Endothelial cell (in vitro differentiated cells): ENCODE measurements at places on chromosomes 11 and 22.

GRCh38 chr11:57410287-57410686, 16.6 kb downstream of the SLC43A3 start:
- DNase-seq: no peak

GRCh38 chr22:47853750-47854149, 1091.3 kb downstream of the TBC1D22A start:
- no peak for DNase-seq

DNA sequence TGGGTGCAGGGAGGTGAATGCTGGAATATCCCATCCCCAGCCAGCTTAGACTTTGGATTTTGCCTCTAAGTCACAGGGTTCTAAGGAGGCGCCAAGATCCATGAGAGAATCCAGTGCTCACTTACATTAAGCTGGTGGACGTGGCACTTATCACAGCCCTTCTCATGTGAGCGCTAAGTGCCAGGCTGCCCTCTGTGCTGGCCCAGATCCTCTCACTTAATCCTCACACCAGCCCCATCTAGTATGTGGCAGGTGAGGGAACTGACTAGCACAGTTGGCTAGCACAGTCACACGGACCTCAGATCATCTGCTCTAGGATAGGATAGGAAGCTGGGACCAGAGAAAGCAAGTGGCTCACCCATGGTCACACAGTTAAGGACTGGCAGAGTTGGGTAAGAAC, 3.6 kb downstream of the HMOX1 start:
- DNase-seq: no peak

GRCh38 chr11:2685566-2686359, 14.0 kb downstream of the KCNQ1OT1 start:
- no peak for DNase-seq

- no peak for DNase-seq
These were observed 2.2 kb upstream of the PNPLA3 start for GRCh38 chr22:43921370-43921769.

DNA sequence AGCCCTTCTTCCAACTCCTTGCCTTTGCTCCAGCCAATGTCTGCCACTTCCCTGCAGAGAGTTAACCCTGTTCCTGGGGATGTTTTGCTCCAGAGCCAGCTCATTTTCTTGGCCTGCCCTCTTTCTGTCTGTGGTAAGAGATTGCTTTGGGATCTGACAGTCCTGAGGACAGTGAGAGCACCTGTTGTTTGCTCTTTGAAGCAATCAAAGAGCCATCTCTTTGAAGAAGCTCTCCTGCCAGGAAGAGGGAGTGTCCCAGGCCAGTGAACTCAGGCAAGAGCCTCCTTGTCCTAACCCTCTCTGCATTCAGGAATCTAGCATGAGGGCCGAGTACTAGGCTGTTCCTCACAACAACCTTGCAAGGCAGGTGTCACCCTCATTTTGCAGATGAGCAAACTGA, 42.2 kb downstream of the TRAF6 start:
- DNase-seq: no peak

DNA sequence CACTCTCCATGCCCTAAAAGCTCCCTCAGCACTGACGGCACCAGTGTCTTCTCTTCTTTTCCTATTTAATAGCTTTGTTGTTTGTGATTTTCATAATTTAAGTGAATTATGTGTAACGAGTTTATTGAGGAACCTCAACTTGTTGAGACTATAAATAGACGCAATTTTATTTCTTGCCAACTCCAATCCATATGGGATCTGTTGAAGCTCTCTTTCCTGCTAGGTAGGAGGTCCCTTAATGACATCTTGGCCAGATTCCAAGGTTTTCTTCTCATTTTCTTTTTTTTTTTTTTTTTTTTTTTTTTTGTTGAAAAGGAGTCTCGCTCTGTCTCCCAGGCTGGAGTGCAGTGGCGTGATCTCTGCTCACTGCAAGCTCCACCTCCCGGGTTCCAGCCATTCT, 14.2 kb downstream of the RTL6 start:
- DNase-seq: no peak

GRCh38 chr22:37508431-37508992, 10.7 kb downstream of the CARD10 start:
- DNase-seq: no peak

DNA sequence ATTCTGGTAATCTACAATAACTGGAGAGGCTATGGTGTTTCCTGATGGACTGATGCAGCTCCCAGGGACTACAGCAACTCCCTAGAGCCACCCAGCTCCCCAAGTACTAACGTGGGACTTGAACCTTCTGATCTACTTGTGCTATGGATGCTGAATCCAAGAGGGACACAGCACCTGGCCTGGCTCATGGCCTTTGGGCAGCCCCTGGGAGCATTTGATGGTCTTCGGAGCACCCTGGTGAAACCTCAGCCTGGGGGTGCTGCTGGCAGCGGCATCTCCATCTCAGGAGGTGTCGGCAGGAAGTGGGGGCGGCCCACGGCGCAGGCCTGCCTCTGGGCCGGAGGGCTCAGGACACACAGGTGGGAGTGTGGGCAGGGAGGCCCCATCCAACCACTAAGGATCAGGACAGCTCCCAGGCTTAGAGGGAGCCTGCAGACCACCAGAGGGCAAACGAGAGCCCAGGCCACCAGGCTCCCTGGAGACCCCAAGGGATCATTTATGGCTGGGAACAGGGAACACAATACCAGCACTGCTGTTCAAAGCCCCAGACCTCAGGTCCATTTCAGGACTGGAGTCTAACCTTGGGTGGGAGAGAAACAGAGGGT, 8.7 kb downstream of the EHD1 start:
- DNase-seq: no peak

DNA sequence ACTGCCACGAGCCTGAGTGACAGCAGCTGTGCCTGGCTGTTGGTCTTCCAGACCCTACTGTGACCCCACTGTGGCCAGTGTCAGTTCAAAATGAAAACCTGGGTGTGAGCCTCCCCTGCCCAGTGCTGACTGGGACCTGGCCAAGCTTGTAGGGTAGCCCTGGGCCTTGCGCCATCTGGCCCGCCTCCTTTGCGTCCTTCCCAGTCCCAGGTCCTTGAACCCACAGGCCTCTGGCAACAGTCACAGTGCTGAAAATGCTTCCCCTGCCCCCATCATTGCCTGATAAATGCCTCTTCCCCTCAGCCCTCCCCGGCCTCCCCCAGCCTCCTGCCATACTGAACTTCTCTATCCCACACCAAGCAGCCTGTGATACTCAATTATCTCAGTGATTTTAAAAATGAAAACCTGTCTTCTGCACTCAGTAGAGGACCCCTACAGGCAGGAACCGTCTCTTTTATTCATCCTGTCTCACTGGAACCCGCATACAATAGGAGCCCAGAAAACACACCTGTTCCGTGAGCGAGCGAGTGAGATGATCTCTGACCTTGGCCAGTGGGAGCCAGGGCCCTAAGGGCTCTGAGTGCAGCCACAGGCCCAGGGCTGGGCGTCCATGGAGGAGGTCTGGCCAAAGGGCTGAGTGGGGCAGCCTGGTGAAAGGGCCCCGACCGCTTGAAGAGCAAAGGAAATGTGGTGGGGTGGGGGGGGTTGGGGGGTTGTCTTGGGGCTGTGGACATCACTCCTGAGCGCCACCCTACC, 49.7 kb upstream of the TTLL12 start:
- DNase-seq: no peak

GRCh38 chr11:86688398-86689179, 16.2 kb upstream of the ME3 start:
- DNase-seq: no peak

DNA sequence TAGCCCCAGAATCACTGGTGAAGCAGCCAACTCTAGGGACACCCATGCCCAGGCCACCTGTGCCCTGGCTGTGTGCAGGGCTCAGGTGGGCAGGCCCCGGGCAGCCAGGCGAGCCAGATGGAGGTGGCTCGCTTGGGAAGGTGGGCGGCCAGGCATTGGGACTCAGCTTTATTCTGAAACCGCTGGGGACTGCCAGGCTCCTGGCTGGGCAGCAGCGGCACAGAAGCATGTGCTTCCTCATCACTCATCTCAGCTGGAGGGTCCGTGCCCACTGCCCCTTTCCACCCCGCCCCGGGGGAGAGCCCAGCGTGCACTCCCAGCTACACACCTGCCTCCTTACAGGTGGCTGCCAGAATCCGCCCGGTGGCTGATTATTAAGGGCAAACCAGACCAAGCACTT, 27.1 kb upstream of the SLC22A12 start:
- no peak for DNase-seq

DNA sequence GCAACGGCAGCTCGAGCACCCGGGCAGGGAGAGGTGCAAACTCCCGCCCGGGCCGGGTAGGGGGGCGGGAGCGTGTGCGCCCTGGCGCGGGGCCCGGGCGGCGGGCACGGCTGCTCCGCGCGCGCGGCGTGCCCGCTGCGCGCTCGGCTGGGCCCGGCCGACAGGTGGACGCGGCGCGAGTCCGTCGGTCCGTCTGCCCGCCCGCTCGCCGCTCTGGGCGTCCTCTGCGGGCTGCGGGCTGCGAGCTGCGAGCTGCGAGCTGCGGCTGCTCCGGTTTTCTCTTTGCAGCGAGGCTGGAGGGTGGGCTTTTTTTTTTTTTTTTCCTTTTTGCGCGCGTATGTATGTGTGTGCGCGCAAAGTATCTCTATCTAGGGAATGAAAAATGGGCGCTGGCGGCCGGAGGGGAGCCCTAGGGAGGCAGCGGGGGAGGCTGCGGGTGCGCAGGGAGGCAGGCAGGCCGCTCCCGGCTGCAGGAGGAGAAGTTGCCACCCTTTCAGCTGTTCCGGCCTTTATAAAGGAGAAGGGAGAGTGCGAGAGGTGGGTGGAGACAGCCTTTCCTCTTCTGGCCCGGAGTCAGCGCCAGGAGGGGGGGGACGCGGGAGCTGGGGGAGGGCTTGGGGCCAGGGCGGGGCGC, at the start of gene PDGFB:
Gene PDGFB (minus strand): TSS at position 487 of the 634 bp plus-strand sequence. CDS start 1,019 bp downstream, outside the sequence.
- no peak for DNase-seq

DNA sequence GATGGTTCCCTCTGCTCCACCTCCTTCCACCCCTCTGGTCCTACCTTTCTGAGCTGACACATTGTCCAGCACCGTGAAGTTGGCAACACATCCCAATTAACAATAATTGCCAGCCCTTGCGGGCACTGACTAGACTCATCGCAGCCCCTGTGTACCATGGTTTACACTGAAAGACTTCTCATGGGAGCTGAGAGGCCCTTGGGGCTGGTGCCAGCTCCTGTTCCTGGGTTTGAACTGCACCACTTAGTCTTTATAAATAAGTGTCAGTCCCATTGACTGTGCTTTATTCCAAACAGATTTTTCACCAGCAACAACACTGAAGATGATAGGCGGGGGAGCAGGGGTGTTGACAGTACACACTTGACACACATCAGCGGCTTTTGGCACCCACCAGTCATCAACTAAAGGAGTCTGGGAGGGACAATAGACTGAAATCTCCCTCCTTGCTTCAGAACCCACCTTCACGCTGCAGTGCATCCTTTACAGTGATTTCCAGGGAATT, 447.3 kb downstream of the NTM start:
- no peak for DNase-seq

GRCh38 chr22:49705972-49706352, 121.7 kb downstream of the BRD1 start:
- DNase-seq: no peak

DNA sequence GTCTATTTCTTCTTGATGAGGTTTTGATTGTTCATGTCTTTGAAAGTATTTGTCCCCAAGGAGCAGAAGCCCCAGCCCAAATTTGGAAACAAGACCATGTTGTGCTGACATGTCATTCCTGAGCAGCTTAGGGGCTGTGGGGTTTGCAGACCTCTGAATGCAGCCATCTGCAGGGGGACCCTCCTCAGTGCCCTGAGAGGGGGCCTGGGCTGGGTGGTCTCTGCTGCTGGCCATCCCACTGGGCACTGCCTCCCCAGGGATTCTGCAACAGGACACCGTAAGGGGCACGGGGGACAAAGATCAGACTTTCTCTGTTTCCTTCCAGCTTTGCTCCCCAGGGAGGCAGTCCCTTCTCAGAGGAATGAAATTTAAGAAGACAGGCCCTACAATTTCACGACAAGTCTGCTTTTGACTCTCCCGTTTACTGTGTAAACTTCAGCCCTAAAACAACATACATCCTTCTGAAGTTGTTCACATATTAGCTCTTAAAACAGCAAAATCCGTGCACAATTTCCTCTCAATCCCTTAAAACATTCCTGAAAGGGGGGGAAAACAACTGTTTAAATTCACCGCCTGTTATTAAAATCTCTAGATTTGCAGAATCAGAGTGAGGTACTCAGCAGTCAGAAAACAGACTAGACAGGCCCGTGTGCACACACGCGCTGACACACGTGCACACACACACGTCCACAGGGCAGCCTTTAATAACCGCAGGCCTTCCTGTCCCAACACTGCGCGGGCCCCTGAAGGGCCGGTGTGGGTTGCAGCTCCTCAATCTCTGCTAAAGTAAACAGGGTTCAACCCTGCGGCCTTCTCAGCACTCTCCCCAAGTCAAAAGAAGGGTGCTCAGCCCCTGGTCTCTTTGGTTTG, 109.8 kb downstream of the KCNQ1 start:
- no peak for DNase-seq

DNA sequence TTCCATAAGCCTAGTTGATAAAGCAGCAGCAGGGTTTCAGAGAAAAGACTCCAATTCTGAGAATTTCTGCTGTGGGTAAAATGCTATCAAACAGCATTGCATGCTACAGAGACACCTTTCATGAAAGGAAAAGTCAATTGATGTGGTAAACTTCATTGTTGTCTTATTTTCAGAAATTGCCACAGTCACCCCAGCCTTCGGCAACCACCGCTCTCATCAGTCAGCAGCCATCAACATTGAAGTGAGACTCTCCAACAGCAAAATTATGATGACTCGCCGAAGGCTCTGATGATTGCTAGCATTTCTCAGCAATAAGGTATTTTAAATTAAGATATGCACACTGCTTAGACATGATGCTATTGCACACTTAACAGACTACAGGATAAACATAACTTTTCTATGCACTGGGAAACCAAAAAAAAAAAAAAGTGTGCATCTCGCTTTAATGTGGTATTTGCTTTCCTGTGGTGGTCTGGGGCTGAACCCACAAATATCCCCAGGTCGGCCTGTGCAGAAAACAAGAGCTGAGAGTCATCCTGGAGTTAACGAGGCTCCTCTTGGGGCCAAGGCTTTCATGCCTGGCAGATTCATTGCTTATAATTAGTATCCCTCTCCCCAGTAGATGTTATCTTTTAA, 192.1 kb downstream of the CTTN start:
- DNase-seq: no peak

DNA sequence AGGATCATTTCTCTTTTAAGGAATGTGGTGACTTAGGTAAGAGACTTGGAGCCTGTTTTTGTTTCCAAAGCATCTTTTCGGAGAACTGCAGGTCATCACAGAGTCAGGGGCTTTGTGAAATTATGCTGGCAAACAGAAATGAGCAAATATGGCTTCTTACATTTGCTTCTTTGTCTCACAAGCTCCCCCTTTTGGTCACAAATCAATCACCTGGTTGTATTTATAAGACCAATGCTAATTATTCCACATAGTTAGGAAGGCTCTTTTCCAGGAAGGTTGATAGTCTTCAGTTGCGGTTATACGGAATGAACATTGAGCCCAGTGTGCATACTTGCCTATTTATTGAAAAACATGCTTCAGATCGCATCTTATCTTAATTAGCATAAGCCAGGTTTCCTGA, 34.6 kb upstream of the CEP126 start:
- DNase-seq: no peak

DNA sequence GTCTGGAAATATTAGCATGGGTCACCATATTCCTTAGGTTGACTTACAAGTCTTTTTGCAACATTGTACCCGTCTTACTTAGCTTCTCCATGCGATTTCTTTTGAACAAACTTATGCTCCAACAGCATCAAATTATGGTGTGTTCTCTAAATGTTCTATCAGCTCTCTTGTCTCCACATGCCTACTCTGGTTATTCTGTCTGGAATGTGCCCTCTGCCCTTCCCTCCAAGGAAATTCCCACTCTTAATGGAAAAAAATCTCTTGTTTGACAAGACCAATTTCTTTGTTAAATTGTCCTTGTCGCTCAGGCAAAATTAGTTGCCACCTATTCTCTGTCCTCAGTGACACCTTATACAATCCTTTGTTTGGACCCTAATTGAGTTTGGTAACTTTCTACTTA, 522.8 kb upstream of the LUZP2 start:
- DNase-seq: no peak
